ENCODE measurements at places on chromosomes 11 and 22.

GRCh38 chr22:26398741-26399153 is 30.3 kb upstream of the ASPHD2 start:
- peak; percentile 77 for DNase-seq

- DNase-seq = no peak
Observed at GRCh38 chr11:27842290-27842689, 142.0 kb upstream of the BDNF start.

- DNase-seq = no peak
Observed at GRCh38 chr22:48434868-48435250, 1392.8 kb downstream of the BRD1 start.

- no peak for DNase-seq
Observed at GRCh38 chr11:73988227-73988626, 5.6 kb upstream of the UCP2 start.

GRCh38 chr11:14819596-14819995 is 72.4 kb downstream of the CYP2R1 start:
- no peak for DNase-seq

DNA sequence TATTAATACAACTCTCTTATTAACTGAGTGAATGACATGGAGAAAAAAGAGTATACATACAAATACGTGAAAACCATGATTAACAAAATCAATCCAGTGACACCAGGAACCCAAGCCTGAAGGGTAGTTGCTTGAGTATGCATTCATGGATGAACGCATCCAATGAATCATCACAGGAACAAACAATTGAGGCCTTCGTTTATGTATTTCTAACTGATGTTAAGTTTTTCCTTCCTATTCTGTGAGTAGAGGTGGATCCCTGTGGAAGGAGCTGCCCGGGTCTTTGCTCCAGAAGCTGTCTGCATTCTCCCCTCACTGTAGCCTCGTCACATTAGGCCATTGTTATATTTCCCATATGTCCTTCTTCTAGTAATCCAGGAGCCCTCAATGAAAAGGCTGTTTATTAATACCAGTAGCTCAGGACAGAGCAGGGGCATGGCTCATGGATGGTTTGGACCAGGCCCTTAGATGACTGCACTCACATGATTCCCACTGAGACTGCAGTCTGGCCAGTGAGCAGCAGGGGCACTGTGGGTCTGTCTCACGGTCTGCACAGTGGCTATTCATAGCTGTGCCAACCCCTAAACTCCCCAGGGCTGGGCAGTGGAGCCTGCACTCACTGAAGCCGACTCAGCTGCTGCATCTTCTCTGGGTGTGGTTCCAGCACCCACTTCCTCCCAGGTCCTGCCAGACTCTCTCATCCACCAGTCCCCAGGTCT is 128.1 kb upstream of the TOP3B start:
- DNase-seq = peak; percentile 71

GRCh38 chr11:47593934-47594855 is at the start of gene C1QTNF4:
Gene C1QTNF4, minus strand, starts transcription at chr11:47594411. Its CDS starts 3,601 bp downstream, at chr11:47590810.
- DNase-seq = no peak

DNA sequence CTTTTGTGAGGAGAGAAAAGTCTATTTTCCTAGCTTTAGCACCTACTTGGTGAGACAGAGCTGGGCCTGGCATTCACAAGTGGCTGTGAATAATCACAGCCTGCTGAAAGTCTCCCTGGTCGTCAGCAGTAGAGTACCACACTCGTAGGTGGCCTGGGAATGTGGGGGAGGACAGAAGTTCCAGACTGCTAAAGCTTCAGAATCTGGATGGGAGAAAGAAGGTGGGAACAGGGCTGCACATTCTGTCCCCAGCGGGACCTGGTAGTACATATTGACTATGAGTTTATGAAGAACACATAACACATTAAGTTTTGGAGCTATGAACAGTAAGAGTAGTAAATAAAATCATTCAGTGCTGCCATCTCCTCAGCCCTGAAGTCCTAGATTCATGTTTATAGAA is 19.0 kb upstream of the LIMK2 start:
- DNase-seq = no peak

DNA sequence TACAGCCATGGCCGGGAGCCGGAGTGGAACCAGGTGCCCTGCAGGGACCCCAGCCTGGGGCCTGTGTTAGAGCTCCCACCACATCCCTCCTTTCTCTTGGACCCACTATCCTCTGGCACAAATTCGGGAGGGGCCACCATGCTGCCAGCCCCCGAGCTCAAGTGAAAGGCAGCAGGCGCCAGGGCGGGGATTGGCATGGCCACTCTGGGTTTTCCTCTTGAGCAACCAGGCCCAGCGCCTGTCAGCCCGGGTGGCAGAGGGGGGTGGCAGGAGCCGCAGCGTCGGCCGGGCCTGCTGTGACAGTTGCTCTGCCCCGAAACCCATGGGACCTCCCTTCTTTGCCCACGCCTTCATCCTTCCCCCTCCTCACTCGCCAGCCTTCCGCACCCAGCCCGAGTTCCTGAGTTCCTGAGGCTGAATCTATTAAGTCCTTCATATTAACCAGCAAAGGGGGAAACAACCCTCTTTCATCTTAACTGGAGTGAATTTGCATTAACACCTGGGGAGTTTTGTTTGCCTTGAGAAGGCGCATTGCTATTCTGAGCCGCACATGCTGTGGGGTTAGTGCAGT is 16.8 kb upstream of the CABP7 start:
- no peak for DNase-seq

- no peak for DNase-seq
Observed at GRCh38 chr22:28030473-28030872, 111.4 kb upstream of the PITPNB start.

- no peak for DNase-seq
Observed at GRCh38 chr11:126186708-126187529, 24.5 kb downstream of the RPUSD4 start.

DNA sequence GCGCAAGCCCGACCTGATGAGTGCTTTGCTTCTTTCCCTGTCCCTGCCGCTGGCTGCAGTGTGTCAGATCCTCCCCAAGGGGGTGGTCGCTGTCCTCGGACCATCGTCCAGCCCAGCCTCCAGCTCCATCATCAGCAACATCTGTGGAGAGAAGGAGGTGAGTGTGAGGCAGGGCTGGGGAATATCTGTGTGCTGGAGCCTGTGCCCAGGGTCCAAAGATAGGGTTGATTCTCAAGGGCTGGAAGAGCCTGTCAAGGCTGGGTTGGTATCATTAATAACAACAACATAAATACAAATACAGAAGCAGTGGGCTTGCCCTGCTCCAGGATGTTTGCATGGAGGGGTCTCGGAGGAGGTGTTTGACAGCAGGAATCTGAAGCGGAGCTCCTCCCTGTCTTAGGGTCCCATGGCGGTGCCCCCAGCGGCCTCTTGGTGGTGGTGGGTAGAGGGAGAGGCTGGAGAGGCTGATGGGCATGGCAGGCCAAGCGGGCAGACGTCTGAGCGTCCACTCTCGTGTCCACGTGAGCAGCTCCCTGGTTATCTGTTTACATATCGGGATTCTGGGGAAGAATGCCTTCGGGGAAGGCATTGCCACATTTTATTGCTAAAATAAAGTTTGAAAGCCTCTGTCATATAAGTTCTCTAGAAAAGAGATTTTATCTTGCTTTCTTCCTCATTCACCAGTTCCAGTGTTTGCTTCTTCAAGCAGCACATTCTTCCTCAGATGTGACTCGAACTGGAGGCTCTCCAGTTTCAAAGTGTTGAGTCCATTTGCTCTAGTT is 208.4 kb upstream of the TBCEL start:
- no peak for DNase-seq

GRCh38 chr11:67420147-67420645 is 4.7 kb downstream of the CARNS1 start:
- no peak for DNase-seq

GRCh38 chr11:27573024-27573423 is 66.5 kb upstream of the LIN7C start:
- DNase-seq = no peak

- no peak for DNase-seq
Observed at GRCh38 chr22:23833017-23833751, 5.6 kb downstream of the DERL3 start.

DNA sequence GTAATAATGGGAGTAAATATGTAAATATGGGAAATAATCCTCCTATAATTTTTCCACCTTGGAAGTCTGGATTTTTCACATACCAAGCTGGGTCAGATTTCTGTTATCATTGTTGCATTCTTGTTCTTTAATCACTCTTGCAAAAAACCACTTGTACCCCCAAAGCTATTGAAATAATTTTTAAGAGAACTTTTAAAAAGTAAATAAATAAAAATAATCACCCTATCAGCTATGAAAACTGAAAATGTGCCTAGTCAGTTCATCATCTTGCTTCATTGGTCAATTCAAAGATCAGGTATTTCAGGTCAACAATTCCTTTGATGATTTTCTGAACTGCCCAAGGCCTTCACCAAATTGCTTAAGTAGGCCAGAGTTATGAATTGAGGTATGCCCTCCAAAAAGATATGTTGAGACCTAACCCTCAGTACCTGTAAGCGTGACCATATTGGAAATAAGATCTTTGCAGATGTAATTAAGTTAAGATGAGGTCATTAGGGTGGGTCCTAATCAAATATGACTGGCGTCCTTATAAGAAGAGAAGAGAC is 95.8 kb downstream of the PIWIL4 start:
- no peak for DNase-seq

GRCh38 chr11:12306830-12307229 is 70.5 kb upstream of the PARVA start:
- DNase-seq = no peak
